Calu3 (cell line): ENCODE measurements at places on chromosomes 2 and 18.

GRCh38 chr18:58527952-58528287 is 101.0 kb downstream of the ALPK2 start:
- no peak for DNase-seq

DNA sequence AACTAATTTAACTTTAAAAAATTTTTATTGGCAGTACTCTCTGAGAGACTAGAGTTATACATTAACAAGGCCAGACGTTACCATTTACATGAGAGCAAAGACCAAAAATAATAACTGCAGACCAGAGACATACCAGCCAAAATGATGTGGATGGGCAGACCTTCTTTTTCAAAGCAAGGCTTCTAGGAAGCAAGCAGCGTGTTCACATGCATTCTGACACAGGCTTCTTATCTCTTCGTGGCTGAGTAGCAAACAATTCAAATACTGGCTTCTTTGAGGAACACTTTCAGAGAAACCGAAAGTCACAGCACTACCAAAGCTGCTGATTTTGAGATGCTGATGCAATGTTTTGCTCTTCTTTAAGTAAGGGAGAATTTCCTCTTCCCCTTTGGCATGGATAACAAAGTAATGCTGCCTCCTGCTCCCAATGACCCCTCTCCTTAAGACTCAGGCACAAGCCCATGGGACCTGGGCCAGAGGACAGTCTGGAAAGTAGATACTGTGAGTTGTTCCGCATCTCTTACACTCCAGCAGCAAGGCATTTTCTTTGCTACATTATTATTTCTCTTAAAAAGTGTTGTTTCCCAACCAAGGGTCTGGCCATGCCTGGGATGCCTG is 181.9 kb downstream of the MREG start:
- DNase-seq: peak; percentile 19

DNA sequence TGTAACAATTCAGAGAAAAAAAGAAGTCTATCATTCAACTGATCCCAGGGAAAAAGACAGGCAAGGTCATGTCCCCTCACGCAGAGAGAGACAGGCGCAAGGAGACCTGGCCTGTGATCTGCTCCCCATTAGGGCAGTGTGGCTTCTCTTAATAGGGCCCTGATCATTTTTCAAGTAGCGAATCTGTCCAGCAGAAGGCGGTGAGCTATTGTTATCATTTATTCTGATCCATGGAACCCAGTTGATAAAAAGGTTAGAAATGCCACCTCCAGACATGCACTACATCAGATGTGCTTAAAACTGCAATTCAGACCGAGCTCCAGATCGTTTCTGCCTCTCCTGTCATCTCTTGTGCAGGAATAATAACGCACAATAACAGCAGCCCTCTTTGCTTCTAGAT is 1025.6 kb upstream of the PIK3C3 start:
- DNase-seq: no peak

GRCh38 chr2:126220331-126220730 is 435.6 kb upstream of the GYPC start:
- DNase-seq: no peak

GRCh38 chr18:30280861-30281470 is 761.6 kb downstream of the DSC3 start:
- DNase-seq: peak; percentile 57

DNA sequence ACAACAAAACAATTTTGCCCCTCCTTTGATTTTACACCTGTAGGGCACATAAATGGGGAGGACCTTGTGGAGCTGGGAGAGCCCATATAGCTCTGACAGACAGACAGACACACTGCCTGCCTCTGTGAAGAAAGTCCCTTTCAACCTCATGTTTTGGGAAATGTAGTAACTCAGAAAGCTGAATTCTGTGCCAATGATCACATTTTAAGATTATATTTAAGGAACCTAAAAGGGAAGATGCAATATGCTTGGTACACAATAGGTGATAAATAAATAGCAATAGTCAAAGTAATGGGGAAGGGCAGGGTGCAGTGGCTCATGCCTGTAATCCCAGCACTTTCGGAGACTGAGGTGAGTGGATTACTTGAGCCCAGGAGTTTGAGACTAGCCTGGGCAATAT is 446.4 kb upstream of the ID2 start:
- DNase-seq: no peak

DNA sequence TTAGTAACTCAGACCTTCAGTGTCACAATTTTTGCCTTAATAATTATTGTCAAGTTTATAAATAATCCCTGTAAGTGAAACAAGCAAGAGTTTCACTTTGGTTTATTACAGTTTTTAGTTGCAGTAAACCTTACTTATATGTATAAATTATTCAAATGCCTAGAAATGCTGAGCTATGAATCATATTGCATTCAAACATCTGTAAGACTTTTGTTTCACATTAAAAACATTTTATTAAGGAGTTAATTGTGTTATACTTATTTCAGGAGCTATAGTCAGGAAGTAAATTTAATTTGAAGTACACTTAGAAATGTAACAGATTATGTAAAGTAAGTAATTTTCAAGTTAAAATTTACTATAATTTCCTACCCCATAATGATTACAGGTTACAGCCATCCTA is 3.9 kb upstream of the ETAA1 start:
- DNase-seq: no peak

DNA sequence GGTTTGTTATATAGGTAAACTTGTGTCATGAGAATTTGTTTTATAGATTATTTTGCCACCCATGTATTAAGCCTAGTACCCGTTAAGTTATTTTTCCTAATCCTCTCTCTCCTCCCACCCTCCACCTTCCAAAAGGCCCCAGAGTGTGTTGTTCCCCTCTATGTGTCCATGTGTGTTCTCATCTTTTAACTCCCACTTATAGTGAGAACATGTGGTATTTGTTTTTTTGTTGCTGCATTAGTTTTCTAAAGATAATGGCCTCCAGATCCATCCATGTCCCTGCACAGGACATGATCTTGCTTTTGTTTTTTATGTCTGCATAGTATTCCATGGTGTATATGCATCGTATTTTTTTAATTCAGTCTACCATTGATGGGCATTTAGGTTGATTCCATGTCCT is 1075.6 kb upstream of the CNTNAP5 start:
- DNase-seq: no peak
